ENCODE measurements at places on chromosomes 6 and 20.

GRCh38 chr6:139161169-139161568 is 26.3 kb downstream of the HECA start:
- peak; percentile 40 for DNase-seq

GRCh38 chr6:12527339-12527738 is 189.2 kb upstream of the PHACTR1 start:
- peak; percentile 28 for DNase-seq

DNA sequence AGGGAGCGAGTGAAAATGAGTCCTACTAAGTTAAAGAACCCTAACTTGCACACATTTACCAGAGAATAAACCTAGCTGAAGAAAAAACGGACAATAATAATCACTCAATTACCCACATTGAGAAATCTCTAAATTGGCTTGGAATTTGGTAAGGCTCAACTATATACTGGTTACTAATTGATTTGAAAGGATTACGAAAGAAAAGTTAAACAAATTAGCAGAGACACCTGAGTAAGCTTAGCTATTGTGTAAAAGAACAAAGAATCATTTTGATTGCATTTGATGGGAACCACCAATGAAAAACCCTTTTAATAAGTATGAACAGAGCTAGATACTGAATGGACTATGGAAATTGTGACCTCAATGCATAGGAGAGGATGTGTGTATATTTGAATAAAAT is 118.6 kb upstream of the ADGRF1 start:
- no peak for DNase-seq

GRCh38 chr6:45477790-45478189 is 100.1 kb upstream of the SUPT3H start:
- DNase-seq: no peak

GRCh38 chr6:52115145-52115741 is 27.8 kb upstream of the PKHD1 start:
- no peak for DNase-seq

DNA sequence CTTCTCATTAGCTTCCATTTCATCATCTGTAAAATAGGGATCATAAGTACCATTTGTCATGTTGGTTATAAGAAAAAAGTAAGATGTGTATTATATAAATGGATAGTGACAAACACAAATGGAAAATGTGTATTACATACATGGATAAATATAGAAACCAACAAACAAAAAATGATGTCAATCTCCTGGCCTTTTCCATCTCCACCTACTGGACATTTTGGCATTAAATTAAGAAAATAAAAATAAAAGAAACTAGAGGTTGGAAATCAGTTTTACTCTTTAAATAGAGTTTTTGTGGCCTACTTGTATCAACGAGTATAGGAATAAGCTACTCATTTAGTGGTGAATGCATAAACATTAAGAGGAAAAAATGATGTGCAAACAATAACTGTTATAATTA is 67.5 kb upstream of the THEMIS start:
- no peak for DNase-seq

GRCh38 chr20:43322851-43323250 is 133.1 kb upstream of the PTPRT start:
- peak; percentile 24 for DNase-seq

GRCh38 chr6:127195833-127196232 is 70.8 kb upstream of the RNF146 start:
- DNase-seq: no peak

GRCh38 chr6:10831609-10832008 is 6.7 kb downstream of the MAK start:
- no peak for DNase-seq

- DNase-seq: peak; percentile 89
Measured at GRCh38 chr20:23147964-23148730, 62.0 kb upstream of the CD93 start.

- no peak for DNase-seq
Measured at GRCh38 chr6:64737418-64737817, 969.6 kb downstream of the EYS start.

DNA sequence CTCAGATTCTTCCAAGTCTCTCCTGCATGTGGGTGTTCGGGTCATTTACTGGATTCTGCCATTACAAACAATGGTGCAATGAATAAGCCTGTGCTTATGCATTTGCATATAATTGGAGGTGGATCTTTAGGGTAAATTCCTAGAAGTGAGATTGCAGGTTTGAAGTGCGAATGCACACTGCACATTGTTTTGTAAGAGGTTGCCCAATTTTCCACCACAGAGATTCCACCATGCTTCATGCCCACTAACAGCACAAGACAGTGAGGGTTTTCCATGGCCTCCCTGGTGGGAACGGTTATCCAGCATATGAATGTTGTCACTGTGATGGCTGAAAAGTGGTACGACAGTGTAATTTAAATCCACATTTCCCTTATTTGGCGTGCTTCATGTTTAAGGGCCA is 178.8 kb upstream of the PMEPA1 start:
- DNase-seq: no peak

DNA sequence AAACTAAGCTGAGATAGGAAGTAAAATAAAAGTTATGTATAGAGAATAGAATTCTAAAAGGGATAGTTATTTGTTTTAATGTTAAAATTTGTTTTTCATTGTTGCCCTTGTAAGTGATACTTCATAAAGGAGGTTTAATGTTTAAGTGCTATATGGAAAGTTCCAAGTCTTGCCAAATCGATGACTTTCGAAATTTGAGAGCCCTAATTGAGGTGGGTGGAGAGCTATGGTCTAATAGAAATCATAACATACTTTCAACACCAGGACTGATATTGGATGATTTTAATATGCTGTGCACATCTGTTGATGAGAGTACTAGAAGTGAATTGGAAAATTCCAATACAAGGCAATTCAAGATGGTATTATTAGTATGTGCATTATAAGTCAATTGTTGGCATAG is 64.6 kb downstream of the RNF144B start:
- DNase-seq: no peak

DNA sequence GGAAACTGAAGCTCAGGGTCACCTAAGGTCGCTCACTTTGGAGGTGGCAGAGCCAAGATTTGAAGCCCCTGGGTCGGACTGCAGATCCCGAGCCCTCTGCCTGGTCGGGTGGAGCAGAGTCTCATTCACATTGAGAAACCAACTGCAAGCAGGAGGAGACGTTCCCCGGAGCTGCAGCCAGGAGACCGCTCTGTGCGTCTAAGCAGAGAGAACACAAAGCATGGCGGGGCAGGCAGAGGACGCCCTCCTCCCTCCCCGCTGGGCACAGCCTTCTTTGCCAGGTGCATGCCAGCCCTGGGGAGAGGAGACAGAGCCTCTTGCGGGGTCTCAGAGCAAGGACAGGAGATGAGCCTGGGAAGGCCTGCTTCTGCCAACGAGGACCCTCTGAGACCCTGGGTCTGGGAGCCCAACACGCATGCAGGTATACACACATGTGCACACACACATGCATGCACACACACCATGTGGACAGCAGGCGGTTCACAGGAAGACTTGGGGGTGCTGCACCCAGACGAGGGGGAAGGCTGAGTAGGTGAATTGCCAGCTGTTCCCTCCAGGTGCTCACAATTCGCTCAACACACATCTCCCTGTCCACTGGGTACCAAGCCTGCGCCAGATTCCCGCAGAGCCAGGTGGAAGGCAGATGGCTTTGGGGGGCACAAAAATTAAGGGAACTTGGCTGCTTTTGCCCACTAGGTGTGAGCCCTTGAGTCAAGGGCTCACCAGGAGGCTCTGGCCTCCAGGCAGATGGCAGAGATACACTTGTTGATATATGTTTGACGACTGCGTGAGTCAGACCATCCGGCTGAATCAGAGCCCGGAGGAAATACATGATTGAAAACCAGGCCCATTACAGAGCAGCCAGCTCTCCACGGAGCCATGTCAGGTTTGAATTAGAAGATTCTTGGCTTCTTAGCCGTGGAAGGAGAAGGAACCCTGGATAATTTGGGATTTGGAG is 5.5 kb upstream of the NTSR1 start:
- DNase-seq: peak; percentile 89

DNA sequence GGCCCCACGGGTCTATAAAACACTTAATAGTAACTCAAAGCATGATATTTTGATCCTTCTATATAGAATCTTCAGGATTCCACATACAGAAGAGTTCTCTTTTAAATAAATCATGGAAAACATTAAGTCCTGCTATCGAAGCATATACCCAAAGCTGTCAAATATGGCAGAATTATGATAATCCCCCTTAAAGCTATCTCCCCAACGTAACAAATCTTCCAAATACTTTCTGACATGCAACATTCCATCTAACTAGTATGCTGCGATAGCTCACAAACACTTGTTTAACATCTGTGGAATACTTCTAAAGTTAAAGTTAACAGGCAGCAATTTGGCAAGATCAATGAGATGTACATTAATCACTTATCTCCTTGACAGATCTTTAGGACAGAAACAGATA is 371.0 kb upstream of the RUNX2 start:
- DNase-seq: peak; percentile 17

GRCh38 chr6:137877606-137878005 is 10.5 kb downstream of the TNFAIP3 start:
- no peak for DNase-seq

- no peak for DNase-seq
Measured at GRCh38 chr6:112036088-112036637, 17.7 kb upstream of the CCN6 start.

- no peak for DNase-seq
Measured at GRCh38 chr6:3888153-3888957, 39.2 kb downstream of the FAM50B start.

- DNase-seq: no peak
Measured at GRCh38 chr6:99331531-99331930, 17.9 kb downstream of the FAXC start.

DNA sequence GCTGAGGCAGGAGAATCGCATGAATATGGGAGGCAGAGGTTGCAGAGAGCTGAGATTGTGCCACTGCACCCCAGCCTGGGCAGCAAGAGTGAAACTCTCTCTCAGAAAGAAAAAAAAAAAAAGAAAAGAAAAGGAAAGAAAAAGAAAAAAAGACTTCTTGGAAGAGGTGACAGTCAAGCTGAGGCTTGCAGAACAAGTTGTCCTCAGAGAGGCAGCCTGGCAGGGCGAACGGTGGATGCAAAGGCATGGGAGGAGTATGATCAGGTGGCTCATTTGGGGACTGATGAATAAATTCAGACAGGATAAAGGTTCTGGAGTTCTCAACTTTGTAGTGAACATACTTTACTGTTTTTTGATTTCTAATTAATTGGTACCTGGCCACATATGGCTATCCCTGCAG is 12.4 kb downstream of the ZNF341 start:
- DNase-seq: no peak

DNA sequence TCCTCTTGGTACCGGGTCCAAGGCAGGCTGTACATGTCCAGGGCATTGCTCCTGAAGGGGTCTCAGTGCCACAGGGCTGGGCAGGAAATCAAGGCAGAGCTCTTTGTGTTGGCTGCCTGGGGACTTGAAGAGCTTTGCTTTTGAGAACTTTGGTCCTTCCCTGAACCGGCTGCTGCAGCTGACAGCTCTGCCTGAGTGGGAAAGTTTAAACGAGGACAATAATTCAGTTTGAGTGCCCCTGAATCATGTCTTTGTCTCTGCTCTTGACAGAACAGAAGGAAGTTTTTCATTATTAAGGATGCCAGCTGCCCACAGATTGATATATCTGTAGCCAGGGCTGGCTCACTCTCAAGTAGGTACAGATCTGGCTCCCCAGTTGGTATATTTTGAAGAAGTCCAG is 56.1 kb downstream of the ANKRD6 start:
- DNase-seq: no peak

DNA sequence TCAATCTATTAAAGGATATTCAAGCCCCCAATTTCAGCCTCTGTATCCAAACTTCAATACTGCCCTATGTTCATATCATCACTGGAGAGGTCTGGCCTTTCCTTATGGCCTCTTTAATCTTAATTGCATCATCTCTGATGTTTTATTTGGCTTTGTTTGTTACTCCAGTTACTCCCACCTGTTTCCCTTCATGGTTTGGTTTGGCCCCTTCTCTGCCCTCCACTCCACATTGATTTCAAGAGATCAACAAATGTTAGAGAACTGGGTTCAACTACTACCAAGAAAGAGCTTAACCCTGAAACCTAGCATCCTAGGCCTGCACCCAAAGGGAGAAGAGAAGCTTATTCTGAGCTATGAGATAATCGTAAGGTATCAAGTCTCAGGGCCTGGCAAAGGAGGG is 221.6 kb downstream of the LAMA2 start:
- no peak for DNase-seq

GRCh38 chr6:92779746-92780145 is 639.6 kb downstream of the EPHA7 start:
- peak; percentile 76 for DNase-seq

DNA sequence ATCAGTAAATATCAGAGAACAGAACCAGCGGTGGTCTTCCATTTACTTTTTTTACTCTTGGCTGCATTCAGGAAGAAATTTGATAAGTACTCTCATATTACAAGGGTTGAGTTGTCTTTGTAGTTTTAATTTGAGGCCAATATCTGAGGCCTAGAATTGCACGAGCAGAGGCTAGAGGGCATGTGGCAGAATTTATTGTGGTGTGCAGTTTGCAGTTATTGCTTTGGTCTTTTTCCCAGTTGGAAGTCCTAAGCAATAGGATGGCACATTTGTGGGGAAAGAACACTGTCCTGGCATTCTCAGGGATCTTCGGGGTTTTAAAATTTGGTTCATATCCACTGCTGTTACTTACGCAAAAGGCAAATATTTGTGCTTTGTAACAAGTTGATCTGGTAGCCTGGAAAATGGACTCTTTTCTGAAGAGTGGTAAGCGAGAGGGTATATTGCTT is 66.0 kb downstream of the CTNNBL1 start:
- no peak for DNase-seq

All from fibroblast of skin of right quadriceps (primary cell).